ENCODE measurements at places on chromosomes 3 and 15.

DNA sequence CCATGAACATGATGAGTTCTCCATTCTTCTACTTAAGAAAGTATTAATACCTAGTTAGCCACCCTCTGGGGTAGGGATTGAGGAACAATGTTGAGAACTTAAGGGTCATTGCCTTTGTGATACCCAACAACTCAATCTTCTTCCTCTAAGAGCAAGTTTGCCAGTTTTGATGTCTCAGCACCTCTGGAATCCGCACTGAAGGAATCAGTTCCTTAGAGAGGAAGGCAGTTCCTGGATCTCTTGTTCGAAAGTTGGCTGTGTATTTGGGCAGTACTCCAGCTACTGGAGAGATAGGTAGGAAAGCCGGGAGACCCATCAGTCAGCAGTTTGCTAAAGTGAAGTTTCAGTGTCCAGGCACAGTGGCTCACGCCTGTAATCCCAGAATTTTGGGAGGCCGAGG is 35.6 kb upstream of the MTHFS start:
- no peak for DNase-seq

- no peak for DNase-seq
Observed at GRCh38 chr15:93553167-93553935, 464.3 kb upstream of the RGMA start.

- no peak for DNase-seq
Observed at GRCh38 chr3:143002727-143003126, 1.4 kb downstream of the U2SURP start.

DNA sequence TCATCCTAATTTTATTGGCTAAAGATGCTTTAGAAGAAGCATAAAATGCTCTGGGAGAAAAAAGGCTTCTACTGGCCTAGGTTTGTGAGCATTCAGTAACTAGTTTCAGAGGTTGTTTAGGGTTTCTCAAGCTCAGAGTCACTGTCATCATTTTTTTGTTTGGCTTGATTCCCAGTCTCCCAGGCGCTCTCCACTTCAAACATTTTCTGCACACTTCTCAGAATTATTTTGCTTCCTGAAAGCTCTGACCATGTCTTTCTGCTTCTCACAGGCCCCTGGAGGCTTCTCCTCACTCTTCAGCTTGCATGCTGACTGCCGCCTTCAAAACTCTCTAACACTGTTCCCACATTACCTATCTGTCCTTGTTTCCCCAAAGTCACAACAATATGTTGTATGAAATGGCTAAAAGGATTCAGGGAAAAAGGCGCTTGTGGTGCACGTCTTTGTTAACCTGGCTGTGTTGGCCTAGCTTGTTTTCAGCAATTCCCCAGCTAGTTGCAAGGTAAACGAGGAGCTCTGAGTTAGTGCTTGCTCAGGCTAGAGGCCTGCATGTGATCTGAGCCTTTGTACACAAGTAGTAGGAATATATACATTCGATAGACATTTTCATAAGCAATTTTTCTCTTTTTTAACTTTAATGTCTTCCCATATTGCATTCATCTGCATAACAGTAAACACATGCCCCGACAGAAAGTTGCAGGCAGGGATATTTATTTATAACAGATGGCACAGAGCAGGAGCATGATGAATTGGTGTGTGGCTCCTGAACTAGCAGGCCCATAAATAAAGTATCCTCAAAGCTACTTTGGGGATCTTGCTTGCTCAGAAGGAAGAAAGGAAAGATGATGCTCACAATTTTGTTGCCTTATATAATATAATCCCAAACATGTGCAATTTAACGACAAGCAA is 129.2 kb upstream of the DPH6 start:
- DNase-seq = no peak

- no peak for DNase-seq
Observed at GRCh38 chr15:68667800-68668625, 89.2 kb downstream of the CORO2B start.

GRCh38 chr3:5358911-5359310 is 171.4 kb downstream of the EDEM1 start:
- DNase-seq = no peak

DNA sequence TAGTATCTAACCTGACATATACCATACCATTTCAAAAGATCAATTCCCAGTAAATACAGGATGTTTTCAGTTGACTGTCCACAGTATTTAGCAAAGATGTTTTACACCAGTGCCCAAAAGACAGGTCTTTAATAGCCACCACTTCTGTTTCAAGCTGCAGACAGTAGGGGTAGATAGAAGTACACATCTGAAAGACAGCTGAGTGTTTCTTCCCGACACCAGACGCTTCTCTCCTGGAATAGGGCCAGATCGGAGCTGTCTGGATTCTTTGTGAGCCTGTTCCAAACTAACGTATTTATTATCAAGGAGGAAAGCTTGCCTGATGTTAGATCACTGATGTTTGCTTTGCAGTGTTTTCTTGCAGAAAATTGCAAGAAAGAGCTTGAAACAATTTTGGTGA is 136.1 kb upstream of the RBMS3 start:
- DNase-seq = no peak

GRCh38 chr3:130537673-130538304 is 20.8 kb downstream of the COL6A6 start:
- no peak for DNase-seq

DNA sequence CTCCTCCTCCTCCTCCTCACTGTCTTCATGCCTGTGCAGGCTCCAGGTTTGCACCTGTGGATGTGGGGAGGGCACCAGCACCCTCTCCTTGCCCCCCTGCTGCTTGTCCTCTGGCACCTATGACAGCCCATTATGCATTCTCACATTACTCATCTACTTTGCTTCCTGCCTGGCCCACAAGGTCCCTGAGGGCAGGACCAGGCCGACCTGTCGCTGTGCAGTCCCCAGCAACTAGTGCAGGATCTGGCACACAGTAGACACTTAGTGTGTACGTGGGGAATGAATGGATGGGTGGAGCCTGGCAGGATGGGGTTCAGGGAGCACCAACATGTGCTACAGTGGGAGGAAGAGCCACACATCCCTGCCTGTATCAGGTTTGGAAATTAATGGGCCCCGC is 58.3 kb upstream of the TMEM115 start:
- DNase-seq = no peak

GRCh38 chr15:76730262-76730661 is 174.9 kb downstream of the SCAPER start:
- no peak for DNase-seq

- DNase-seq = no peak
Observed at GRCh38 chr3:144314946-144315345, 343.3 kb downstream of the DIPK2A start.

DNA sequence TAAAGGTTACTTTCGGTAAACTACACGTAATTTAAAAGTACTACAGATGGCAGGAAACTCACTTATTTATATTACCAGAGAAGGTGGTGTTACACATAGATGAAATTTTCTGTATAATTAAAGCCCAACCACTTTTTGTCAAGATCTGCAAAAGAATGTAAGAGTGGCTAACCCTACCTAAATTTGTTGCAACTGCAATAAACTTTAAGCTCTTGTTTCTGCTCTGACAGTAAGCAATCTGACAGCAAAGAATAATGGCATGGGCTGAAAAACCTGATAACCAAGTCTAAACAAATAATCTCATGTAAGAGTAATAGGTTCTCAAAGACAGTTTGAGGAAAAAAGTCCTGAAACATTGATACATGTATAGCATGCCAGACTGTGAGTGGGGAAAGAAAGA is 897.3 kb downstream of the TUSC7 start:
- DNase-seq = no peak

DNA sequence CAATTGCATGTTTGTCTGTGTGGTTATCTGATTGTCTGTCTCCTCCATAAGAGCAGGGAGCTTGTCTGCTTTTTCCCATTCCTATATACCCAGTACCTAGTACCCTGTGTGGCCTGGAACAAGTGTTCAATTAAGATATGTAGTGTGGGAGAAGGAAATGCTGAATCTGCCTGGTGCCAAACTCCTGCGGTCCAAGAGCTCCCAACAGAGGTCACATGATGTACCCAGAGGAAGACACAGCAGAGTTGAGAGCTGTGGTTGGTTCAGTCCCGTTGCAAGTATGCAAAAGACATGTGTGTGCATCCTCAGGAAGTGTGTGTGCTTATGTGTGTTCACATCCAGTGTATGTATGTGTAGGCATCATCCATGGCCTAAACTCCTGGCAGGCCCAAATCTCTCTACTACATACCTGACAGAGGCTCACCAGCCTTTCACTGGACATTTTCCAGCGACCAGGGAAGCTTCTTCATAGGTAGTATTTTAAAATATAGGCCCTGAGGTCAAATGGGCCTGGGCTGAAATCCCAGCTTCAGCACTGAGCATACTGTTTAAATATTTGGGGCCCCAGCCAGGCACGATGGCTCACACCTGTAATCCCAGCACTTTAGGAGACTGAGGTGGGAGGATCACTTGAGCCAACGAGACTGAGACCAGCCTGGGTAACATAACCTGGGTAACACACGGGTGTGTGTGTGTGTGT is 34.0 kb upstream of the ITGA11 start:
- no peak for DNase-seq

GRCh38 chr3:60220768-60221167 is 1030.5 kb downstream of the FHIT start:
- DNase-seq = no peak

- DNase-seq = no peak
Observed at GRCh38 chr3:32577581-32578556, 7.2 kb upstream of the DYNC1LI1 start.

DNA sequence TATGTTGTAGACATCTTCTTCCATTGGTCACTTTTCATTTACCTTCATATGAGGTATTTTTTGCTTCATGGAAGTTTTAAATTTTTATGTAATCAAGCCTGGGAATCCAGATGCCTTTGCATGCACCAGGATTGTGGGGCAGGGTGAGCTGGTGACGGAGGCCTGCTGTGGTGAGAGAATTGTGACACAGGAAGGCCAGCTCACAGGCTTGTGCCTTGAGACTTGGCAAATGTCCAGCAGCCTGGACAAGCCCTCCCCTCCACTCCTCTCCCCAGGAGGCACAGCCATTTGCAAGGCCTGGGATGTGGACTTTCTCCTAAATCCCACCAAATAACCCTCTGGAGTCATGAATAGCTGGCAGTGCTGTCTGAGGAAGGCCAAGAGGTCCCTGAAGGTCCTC is 67.4 kb downstream of the RHCG start:
- DNase-seq = no peak

GRCh38 chr15:43329217-43329959 is 985 bp downstream of the LCMT2 start:
- DNase-seq = no peak

DNA sequence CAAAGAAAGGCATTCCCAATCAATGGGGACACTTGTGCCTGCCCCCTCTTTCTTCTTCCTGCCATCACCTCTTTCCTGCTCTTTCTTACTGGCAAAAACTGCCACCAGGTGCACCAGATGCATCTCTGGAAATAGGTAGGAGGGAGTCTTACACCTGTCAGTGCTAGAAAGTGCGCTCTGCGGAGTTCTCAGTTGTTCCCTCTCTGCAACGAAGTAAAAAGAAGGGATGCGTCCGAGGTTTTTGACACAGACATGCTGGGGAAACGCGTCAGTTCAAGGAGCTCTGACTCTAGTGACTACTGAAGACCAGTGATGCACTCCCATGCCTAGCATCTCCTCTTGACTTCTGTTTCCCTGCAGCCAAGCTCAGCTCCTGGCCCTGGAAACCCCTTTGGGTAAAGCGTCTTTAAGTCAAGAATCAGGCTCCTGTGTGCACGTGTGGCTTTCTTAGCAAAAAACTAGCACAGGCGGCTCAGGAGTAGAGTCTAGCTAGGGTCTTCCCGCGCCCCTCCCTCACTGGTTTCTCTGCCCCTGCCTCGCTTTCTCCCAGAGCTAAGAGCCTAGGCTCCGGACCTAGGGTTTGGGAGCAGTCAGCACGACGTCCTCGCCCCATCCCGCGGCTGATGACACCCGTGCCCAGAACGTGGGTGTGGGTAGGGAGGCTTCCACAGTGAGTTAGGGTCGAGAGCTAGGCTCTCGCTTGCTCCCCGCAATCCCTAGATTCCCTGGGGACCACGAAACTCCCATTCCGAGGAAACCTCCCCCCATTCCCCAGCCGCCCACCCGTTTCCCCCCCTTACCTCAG is 564 bp upstream of the GRM7 start:
- no peak for DNase-seq

DNA sequence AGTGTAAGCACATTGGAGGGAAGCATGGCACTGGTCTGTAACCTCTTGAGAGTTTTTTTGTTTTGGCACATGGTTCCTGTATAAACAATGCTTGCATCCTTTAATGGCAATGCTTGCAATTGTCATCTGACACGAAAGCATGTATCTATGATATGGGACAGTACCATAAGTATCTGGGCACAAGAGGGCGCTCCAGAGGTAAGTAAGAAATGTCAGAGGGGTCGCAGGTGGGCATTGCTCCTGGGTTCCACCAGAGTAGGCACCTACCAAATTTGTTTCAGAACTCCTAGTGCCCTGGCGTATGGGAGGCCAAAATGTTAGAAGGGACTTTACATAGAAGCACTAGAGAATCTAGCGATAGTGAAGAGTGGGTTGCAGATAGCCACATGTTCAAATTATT is 58.7 kb upstream of the BCHE start:
- DNase-seq = no peak

- DNase-seq = no peak
Observed at GRCh38 chr3:196662711-196663571, 23.4 kb downstream of the NRROS start.

DNA sequence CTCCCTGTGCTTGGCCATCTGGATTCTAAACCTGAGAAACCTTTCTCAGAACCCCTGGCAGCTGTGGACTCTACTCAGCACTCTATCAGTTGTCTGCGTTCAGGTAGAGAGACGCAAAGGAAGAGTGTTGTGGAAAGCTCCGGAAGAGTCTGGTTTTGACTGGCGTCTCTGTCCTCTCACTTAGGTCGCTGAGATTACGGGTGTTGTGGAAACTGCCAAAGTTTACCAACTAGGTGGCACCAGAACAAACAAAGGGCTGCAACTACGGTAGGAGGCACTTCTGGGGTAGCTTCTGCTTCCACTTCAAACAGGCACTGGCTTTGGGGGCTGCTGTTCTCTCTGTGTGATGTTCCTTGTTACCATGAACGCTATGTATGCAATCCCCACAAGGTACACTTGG is 19.2 kb upstream of the ITPKA start:
- DNase-seq = no peak
